ENCODE measurements at places on chromosomes 7 and 10.

GRCh38 chr7:467393-467828, 52.2 kb downstream of the PDGFA start:
- DNase-seq = no peak

GRCh38 chr10:113856563-113856962, 2.1 kb downstream of the NHLRC2 start:
- DNase-seq = no peak

GRCh38 chr7:140915935-140916555, 8.7 kb downstream of the BRAF start:
- DNase-seq = no peak

GRCh38 chr10:111989136-111989911, 194.2 kb downstream of the GPAM start:
- no peak for DNase-seq

- peak; percentile 41 for DNase-seq
Observed at GRCh38 chr10:50396491-50397311, 145.4 kb upstream of the ASAH2 start.

DNA sequence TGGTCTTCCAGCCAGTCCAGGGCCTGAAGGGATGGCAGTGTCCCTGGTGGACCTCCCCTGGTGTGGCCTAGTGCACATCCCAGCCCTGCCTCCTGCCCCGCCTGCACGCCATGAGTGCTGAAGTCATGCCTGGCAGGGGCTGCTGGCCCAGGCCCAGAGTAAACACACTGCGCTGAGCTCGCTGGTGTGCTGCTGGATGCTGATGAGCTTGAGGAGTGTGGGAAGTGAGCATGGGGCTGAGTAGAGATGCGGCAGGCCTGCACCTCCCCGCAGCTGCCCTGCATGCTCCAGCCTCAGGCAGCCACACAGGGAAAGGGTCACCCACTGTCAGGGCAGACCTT, 43.2 kb downstream of the HTRA1 start:
- no peak for DNase-seq

GRCh38 chr7:81600608-81601007, 169.2 kb downstream of the HGF start:
- DNase-seq = no peak

GRCh38 chr7:77441046-77441445, 24.9 kb upstream of the GSAP start:
- DNase-seq = no peak

GRCh38 chr10:86226781-86227201, 139.8 kb downstream of the GRID1 start:
- no peak for DNase-seq

DNA sequence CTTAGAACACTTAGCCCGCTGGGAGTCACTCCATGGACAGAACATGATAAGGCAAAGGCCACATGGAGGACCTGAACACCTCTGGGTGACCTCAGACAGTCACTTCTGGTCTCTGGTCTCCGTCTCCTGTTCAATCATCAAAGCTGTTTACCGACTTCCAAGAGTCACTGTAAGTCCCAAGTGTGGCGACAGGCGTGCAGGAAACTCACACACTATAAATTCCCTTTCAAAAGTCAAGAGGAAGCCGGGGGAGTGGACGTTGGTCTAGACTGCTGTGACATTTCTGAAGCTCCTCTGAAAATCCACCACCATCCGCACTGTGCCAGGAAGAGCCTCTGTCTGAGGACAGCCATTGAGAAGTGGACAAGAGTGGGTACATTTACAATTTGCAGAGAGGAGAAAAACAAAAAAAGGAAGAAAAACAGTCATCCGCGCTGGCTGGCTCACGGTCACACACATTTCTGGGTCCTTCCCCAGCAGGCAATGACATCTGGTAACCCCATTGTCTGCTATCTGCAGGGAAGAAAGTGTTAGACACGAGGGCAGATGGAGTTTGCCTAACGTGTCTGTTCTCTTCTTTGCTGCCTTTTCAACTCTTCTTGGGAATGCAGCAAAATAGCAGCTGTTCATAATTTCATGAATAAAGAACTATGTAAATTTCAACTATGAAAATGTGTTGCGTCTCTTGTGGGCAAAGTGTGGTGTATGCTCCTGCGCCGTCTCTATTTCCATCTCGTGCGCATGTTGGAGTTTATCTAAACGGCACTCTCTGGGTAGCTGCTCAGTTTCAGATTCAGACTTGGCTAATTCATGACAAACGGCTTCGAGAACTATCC, 32.9 kb upstream of the CUX1 start:
- DNase-seq = no peak

DNA sequence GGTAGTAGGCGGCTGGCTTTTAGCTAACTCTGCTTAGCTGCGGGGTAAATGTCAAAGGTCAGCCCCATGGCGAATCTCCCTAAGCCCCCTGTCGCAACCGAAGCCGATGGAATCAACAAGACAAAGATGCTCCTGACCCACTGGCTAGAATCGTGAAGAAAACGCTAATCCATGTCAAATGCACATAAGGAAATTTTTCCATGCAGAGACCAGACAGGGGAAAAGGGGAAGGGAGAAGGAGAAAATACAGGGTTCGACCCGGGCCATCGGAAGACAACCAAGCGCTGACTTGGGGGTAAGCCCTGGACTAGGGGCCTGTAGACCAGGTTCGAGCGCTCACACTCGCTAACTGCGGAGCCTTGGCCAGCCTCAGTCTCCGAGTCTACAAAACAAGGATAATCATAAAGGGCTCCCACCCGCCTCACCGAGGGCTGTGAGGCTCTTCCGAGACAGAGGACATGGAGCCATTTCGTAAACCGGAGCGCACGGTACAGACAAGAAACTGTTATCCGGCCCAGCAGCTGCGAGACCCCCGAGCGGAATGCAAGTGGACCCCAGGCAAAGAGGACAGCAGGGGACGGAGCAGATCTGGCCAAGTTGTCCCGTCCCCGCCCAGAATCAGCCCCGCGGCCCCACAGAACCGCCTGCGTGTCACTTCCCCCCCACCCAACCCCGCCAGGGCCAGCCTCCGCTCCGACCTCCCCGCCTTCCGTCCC, 507 bp downstream of the SAR1A start:
- DNase-seq = no peak

- DNase-seq = peak; percentile 50
Observed at GRCh38 chr7:30594048-30594539, 584 bp upstream of the GARS1 start.

GRCh38 chr7:100547872-100548271, 8.9 kb downstream of the AGFG2 start:
- DNase-seq = no peak

DNA sequence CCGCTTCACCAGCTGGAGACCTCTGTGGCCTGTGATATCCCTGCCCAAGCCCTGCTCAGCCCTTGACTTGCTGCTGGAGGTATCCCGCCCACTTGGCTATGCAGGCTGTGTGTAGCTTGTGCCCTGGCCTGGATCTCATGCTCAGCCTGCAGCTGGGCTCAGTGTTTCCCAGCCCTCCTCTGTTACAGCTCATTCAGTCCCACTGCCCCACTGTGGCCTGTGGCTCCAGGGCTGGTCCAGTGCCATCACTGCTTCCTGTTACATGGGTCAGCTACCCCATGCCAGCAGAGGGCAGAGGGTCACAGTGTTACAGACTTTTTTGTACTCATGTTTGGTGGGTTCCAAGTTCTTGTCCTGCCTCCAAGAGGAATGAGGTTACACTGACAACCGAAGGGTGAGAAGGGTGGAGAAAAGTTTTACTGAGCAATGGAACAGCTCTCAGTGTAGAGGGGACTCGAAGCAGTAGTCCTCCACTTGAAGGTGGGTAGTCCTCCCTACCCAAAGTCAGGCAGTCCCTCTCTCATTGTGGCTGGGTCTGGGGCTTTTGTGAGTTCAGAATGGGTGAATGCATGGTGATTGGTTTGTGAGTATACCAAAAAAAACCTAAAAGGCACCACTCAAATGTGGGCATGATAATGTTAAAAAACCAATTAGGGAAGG, 100.4 kb downstream of the ANKRD7 start:
- DNase-seq = no peak

GRCh38 chr7:120421151-120421651, 148.2 kb downstream of the KCND2 start:
- DNase-seq = no peak

DNA sequence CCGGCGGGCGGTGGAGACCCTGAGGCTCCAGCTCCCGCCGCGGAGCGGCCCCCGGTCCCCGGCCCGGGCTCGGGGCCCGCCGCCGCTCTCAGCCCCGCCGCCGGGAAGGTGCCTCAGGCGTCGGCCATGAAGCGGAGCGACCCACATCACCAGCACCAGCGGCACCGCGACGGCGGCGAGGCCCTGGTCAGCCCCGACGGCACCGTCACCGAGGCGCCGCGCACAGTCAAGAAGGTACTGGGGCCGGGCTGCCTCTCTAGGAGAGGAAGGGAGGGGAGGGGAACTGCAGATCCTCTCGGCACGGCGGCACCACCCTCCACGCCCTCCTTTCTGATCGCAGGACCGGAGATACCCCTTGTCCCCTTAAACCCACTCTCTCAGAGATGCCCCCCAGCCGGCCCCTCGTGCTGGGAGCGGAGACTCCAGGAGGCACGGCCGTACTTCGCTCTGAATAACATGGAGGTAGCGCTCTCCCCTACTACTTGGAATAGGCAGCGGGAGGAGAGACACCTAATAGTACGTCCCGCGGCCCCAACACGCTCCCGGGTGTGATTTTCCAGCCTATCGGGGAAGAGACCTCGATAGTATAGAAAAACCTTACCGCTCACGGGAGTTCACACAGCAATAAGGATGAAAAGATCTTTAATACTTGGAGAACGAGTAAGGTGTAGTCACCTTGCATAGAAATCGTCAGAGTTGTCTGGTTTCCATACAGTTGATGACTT, 538 bp downstream of the AHCYL2 start:
- peak; percentile 59 for DNase-seq

DNA sequence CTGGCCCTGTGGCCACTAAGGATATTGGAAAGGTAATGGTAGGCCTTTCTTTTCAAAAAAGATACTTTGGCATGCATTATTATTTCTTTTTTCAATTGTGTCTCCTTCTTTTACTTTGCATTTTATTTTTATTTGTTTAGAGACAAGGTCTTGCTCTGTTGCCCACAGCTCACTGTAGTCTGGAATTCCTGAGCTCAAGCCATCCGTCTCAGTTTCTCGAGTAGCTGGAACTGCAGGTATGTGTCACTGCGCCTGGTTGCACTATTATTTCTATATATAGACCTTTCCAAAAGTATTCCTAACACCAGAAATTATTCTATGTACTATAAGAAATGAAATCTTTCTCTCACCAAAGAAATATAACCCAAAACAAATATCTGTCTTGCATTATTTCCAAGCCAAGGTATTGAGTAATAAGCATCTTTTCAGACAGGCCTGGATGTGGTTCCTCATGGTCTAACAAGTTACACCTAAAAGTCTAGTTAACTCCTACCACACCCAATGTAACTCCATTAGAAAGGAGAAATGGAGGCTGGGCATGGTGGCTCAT, 500.8 kb upstream of the ANKRD30A start:
- no peak for DNase-seq

DNA sequence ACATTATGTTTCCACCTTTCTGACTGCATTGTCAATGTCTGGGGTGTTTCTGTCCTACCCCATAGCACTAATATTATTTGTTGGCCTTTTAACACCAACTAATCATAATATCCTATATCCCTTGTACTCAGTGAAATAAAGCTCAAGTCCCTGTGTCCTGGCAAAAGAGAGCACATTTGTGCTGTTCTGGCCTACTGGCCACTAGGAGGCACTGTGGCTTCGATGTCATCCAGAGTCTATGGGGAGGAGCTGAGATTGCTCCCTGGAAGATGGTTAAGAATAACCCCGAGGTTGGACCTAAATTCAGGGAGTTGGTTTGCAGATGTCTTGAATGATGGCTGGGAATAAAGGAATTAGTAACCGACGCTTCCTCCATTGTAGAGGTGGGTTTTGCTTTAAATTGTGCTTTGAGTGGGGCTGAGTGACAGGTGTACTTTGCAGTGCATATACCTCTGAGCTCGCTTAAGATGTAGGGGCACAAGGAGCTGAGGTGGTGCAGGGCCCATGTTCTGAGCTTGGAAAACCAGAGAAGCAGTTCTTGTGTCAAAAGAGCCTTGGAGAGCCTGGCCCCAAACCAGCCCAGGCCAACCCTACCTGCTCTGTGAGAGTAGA, 191.2 kb upstream of the PRSS1 start:
- peak; percentile 65 for DNase-seq

- DNase-seq = no peak
Observed at GRCh38 chr7:122942765-122943164, 52.7 kb downstream of the TAS2R16 start.

GRCh38 chr7:132601783-132602182, 25.5 kb upstream of the PLXNA4 start:
- no peak for DNase-seq

- DNase-seq = no peak
Observed at GRCh38 chr7:111844904-111845671, 282.8 kb upstream of the IMMP2L start.

DNA sequence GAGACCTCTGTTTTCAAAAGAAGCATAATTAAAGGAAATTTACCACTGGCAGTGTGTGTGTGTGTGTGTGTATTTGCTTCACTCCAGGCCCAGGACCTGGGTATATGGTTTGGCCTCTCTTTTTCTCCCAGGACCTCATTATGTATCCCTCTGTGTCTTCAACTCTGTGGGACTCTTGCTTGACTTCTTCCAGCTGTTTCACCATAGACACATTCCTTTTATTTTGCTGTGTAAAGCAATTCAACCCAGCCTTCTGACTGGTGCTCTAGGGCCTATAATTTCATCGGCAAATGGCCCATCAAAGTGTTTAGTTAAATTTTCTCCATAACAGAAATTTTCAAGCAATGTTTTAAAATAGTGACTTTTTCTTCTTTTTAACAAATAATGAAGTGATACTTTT, 954.3 kb downstream of the CNTNAP2 start:
- no peak for DNase-seq

DNA sequence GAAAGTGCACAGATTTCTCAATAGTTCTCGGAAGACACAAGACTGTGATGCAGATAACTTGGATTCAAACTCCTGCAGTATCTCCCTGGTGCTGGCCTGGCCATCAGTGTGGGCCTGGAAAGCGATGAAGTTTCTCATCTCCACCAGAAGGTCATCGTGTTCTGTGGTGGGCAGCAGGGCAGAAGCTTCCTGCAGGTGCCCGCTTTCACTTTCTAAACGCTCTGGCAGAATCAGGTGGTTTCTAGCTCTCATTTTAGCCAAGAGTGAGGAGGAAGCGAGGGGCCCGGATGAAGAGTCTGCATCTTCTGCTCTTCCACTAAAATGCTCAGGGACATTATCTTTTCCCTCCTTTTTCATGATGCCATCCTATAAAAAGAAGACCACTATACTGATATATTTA, 63.0 kb upstream of the DRGX start:
- DNase-seq = no peak

GRCh38 chr7:141251180-141251579, 177.3 kb downstream of the TMEM178B start:
- no peak for DNase-seq

DNA sequence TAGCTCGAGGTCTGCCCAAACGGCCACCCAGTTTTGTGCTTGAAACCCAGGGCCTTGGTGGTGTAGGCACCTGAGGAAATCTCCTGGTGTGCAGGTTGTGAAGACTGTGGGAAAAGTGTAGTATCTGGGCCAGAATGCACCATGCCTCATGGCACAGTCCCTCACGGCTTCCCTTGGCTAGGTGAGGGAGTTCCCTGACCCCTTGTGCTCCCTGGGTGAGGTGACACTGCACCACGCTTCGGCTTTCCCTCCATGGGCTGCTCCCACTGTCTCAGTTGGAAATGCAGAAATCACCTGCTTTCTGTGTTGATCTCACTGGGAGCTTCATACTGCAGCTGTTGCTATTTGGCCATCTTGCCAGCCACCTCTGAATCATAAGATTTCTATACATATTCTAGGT, 62.4 kb upstream of the CDK6 start:
- DNase-seq = no peak

- DNase-seq = no peak
Observed at GRCh38 chr7:108351729-108352131, 104.5 kb downstream of the NRCAM start.

- DNase-seq = no peak
Observed at GRCh38 chr7:698515-699475, 27.7 kb upstream of the DNAAF5 start.

GRCh38 chr10:48477616-48478015, 127.3 kb downstream of the ARHGAP22 start:
- no peak for DNase-seq

Data from activated CD4-positive, alpha-beta T cell treated with anti-CD3 and anti-CD28 coated beads, Interleukin-2, amount 50 U/mL, for 48 hours (primary cell).